Fibroblast of skin of left quadriceps (primary cell): ENCODE measurements at places on chromosomes 2 and 18.

DNA sequence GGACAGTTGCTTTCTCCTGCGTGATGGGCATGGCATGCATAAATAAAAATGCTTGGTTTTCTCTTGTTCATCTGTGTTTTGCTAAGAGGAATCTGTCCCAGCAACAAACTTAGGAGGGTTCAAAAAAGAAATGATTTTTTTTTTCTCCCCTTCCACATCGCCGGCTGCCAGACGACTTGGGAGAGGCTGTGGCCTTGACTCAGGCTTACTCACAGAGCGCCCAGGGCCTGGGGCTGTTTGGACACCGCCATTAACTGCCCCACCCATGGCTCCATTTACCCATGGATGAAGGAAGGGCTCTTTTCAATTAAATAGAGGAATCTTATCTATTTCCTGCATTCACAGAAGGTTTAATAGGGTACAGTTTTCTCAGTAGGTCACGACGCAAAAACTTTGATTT lies 22.3 kb upstream of the SERPINB5 start:
- DNase-seq: no peak

DNA sequence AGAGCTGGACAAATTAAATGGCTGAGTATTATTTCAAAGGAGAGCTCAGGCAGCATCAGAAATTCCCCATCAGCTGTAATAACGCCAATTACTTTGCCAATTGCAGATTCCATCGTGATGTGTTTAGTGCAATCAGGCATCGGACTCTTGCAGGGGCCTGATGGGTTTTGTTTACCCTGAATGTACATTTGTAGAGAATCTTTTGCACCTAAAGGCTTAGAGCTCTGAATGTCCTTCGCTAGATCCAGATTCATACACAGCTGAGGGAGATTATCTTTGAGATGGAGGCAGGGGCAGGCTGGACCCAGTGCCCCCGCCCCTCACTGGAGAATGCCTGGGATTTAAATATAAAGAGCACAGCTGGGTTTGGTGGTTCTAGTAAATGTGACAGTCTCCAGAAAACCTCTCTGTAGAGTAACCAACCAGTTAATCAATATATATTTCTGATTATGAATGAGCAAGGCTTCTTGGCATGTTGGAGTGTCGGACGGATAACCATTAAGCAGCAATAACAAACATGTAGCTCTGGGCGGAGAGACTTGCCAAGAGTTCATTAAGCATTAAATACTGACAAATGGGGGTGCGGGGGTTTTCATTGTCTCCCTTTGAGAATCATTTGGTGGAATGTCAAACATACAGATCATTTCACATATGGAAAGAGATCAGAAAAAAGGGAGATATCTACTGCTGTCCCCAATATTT lies 200.9 kb downstream of the SETBP1 start:
- no peak for DNase-seq

DNA sequence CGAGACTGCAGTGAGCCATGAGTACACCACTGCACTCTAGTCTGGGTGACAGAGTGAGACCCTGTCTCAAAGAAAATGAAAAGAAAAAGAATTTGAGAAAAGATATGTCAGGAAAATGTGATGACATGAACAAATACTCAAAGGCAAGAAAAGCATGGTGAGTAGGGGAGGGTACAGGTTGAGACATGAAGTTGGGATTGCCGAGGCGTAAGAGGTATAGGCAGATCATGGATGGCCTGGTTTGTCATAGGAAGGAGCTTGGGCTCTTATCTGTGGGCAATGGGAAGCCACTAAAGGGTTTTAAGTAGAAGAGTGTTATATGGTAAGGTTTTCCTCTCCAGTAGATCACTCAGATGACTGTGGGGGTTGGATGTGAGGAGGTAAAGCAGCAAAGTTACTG lies 32.3 kb downstream of the SPAST start:
- DNase-seq: no peak

DNA sequence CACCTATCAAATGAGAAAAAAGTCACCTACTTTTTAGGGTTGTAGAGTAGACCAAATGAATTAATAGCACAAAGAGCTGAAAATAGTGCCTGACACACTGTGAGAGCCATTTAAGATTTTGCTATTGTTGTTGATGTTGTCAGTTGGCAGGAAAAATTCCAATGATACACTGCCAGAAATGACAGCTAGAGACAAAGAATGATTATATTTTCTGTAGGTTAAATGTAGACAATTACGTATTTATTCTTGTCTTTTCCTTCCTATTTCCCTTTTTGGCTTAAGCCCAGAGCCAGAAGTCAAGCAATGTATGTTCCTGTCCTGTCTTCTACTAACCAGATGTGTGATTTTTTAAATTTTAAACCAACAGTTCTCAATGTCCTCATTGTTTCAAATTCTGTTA lies 17.2 kb downstream of the NRXN1 start:
- DNase-seq: no peak

GRCh38 chr2:72204786-72205503 lies 57.3 kb upstream of the CYP26B1 start:
- DNase-seq: no peak

DNA sequence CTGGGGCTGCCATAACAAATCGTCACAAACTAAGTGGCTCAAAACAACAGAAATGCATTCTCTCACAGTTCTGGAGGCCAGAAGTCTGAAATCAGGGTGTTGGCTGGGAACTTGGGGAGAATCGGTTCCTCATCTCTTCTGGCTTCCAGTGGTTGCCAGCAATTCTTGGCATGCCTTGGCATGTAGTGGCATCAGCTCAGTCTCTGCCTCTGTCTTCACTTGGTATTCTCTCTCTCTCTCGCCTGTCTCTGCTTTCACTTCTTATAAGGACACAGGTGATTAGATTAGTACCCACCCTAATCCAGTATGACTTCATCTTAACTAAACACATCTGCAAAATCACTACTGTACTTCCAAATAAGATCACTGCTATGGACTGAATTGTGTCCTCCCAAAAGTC lies 695.4 kb upstream of the ID2 start:
- no peak for DNase-seq

DNA sequence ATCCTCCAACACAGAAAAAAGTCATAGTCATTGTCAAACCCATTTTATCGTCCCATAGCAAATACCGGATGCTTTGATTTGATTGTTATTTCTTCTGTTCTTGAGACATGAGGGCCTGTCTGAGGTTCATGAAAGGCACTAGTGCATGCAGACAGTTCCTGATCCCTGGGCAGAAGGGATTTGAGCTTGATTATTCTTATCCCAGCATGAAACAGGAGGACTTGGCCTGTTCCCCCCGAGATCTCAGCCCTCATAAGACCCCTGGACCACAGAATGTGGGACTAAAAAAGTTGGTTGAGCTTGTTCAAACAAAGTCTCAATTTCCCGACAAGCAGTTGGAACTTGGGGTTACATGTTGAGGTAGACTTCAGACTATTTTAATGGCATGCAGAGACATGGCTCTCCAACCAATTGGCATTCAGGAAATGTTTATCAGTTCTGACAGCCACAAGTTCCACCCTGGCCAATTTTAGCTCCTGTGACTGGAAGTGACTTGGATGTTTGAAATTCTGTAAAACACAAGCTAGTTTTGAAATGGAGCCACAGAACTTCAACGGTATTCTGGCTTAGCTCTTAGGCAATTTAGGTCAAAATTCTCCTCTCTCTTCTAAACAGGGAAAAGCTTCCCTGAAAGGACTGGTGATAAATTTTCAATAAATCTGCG lies 366.9 kb upstream of the SLC14A2 start:
- DNase-seq: peak; percentile 83

GRCh38 chr2:45134726-45135125 lies 125.5 kb upstream of the SIX2 start:
- no peak for DNase-seq

DNA sequence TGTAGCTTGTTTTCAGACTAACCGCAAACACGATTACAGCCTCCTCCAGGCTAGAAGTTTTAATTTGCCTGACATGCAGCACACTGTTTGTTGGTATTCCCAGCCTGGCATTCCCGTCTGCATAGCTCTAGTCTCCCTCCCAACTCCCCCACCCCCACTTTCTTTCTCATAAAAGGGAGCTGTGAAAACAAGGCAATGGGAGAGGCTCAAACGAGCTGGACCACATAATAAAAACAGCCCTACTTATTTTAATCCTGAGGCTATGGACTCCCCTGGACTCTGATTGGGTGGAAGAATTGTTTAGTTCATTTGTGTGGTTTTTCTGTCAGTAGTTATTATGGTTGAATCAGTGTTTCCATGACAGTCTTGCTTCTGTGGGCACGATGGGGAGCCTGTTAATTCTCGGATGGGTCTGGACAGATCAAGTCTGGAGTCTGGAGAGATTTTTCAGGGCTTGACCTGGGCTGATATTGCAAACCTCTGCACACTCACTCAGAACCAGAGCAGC lies 1.2 kb downstream of the STON1 start:
- no peak for DNase-seq

- no peak for DNase-seq
Observed at GRCh38 chr2:218364196-218364595, 7.5 kb downstream of the CATIP start.

- DNase-seq: no peak
Observed at GRCh38 chr2:234858145-234858544, 93.7 kb upstream of the SH3BP4 start.

GRCh38 chr2:176157499-176158185 lies 535 bp downstream of the HOXD3 start:
- no peak for DNase-seq

- no peak for DNase-seq
Observed at GRCh38 chr2:154688373-154688772, 10.1 kb upstream of the KCNJ3 start.

DNA sequence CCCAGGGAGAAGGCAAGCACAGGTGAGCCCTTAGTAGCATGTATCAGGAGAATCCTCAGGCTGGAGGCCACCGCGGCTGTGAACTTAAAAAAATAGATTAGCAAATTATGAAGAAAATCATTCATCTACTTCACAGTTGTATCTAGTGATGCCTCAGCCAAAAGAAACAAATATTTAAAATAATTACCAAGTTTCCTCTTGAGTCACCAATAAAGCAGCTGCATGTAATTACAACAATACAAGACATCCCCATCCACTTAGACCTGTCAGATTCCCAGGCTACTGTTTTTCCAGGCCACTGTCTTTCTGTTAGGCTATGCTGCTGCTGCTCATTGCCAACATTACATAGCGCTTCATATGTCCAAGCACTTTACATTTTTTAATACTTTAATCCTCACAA lies 54.6 kb upstream of the PHLPP1 start:
- DNase-seq: no peak

DNA sequence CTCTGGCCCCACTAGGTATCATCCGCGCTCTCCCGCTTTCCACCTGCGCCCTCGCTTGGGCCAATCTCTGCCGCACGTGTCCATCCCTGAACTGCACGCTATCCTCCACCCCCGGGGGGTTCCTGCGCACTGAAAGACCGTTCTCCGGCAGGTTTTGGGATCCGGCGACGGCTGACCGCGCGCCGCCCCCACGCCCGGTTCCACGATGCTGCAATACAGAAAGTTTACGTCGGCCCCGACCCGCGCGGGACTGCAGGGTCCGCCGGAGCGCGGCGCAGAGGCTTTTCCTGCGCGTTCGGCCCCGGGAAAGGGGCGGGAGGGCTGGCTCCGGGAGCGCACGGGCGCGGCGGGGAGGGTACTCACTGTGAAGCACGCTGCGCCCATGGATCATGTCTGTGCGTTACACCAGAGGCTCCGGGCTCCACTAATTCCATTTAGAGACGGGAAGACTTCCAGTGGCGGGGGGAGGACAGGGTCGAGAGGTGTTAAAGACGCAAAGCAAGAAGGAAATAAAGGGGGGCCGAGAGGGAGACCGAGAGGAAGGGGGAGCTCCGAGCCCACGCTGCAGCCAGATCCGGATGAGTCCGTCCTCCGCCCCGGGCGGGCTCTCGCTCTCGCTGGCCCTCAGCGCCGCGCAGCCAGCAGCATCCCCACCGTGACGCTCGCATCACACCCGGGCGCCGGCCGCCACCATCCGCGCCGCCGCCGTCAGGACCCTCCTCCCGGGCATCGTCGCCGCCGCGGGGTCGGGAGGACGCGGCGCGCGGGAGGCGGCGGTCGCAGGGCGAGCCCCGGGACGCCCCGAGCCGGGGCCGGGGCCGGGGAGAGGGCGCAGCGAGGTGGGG lies 664 bp downstream of the NETO1 start:
- no peak for DNase-seq

GRCh38 chr2:111017034-111017622 lies 103.6 kb upstream of the BCL2L11 start:
- no peak for DNase-seq

GRCh38 chr18:48922801-48923730 lies 27.7 kb downstream of the SMAD7 start:
- DNase-seq: peak; percentile 91

DNA sequence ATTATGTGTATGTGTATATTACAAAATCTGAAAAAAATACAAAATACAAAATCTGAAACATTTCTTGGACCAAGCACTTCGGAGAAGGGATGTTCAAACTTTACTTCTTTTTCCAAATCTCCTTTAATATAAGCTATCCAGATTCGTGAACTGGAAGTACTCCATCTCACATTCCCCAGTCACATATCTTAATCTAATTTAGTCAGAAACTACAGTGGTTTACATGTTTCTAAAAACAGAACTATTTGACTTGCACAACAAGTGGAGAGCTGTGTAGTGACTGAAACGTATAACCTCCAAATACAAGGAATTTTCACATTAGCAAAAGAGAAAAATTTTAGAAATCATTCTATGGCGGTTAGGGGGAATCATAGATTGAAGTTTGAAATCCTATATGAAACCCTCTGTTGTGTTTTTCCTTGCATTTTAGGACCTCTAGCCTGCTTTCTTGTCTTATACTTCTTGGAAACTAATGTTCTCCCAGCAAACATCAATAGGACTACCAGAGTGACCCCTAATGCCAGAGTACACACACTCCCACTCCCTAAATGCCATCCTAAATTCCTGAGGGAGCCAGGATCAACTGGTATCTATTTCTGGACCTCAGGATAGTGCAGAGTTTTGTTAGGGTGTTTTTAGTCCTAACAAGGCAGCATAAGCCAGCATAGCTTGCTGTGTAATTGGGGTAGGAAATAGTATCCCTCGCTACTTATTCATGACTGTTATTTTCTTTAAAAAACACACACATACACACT lies 30.2 kb upstream of the ROCK1 start:
- DNase-seq: no peak

DNA sequence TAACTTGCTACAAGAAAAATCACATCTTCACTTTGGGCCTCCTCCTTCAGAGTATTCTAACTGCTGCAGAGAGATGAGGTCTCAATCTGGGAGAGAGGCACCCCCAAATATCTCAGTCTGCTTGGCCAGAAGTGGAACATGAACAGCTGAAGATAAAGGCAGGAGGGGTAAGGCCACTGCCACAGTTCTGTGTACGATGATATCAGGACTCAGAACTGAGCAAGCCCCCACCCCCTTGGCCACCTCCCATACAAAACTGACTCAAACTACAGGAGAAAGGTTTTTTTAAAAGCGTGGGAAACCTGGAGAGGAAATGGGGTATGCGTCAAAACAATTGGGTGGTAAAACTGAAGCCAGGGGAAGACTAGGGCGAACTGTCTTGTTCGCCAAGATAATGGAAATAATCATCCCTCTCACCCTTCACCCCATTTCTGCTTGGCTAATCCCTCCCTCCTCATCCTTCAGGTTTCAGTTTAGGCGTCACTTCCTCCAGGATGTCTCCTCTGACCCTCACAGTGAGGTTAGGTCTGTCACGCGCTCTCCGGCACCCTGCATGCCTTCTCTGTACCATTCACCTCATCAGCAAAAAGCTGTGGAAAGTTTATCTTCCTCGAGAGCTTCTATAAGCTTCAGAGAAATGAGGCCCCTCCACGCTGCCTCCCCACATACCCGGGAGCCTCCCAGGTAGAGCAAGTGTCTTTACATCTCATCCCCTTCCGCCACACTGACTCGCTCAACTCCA lies 64.4 kb downstream of the SFXN5 start:
- DNase-seq: no peak
